Stimulated activated CD8-positive, alpha-beta memory T cell treated with anti-CD3 and anti-CD28 coated beads, Interleukin-7, amount 100 ng/mL, for 1 hour (primary cell): ENCODE measurements at places on chromosomes 11 and 22.

- DNase-seq, result no peak
Measured at GRCh38 chr11:130512662-130513061, 64.2 kb downstream of the ADAMTS15 start.

- DNase-seq, result no peak
Measured at GRCh38 chr11:44708009-44708408, 18.8 kb upstream of the TSPAN18 start.

GRCh38 chr11:110349138-110349996 is 53.0 kb upstream of the RDX start:
- DNase-seq, result no peak

GRCh38 chr11:70080763-70081162 is 2.6 kb downstream of the ANO1 start:
- DNase-seq, result no peak

DNA sequence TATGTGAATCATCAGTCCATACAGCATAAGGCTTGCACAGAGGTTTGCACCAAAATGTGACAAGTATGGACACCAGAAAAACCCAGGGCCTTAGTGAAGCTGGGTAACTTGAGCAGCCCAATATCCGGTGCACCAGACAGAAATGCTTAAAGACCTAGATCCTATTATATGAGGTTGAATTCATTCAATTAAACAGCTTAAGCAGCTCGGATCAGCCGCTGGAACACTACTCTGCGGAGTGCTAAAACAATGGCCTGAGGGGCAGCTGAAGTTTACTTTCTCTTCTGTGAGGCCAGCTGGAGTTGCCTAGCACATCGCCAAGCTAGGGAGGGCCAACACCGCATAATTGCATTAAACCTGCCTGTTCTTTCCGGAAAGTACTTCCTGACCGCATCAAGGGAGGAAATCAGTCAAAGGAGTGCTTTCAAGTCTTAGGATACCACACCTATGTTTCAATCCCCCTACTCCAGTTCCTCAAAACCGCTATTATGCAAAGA is 17.0 kb upstream of the FAM181B start:
- DNase-seq, result no peak

DNA sequence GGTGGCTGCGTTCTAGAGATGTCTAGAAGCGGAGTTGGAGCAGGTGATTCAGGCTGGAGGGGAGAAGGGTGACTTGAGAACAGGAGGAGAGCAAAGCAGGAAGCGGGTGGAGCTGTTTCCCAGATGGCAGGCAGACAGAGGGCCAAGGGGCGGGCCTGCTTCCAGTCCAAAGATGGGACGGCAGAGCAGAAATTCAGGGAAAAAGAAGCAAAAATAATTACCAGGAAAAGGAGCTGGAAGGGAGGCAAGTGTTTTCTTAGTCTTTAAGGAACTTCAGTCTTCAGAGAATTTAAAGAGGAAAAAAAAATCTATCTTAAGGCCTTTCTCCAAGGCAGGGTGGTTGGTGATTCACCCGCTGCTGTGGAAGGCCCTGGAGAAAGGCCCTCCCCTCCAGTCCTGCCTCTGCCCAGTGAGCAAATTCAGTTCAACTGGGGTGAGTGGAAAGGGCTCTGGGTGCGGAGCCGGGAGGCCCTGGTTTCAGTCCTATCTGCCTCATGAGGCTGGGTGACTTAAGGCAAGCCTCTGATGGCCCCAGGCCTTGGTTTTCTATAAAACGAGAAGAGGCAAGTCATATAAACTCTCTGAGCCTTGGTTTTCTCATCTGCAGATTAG is 4.5 kb upstream of the CREB3L1 start:
- DNase-seq, result no peak

DNA sequence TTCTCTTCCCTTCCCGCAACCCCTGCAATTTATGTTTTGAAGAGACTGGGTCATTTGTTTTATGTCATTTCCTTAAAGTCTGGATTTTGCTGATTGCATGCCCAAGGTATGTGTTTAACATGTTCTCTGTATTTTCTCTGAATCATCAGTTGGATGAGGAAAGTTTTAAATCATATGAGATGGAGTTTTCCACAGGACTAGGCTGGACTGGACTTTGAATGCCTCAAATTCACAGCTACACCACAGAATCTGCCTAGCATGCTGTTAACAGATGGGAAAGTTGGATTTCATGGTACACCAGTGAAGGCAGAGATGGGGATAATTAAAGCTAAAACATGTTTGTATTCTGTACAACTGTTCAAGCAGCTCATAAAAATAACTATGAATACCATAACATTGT is 62.6 kb downstream of the CWC15 start:
- no peak for DNase-seq

DNA sequence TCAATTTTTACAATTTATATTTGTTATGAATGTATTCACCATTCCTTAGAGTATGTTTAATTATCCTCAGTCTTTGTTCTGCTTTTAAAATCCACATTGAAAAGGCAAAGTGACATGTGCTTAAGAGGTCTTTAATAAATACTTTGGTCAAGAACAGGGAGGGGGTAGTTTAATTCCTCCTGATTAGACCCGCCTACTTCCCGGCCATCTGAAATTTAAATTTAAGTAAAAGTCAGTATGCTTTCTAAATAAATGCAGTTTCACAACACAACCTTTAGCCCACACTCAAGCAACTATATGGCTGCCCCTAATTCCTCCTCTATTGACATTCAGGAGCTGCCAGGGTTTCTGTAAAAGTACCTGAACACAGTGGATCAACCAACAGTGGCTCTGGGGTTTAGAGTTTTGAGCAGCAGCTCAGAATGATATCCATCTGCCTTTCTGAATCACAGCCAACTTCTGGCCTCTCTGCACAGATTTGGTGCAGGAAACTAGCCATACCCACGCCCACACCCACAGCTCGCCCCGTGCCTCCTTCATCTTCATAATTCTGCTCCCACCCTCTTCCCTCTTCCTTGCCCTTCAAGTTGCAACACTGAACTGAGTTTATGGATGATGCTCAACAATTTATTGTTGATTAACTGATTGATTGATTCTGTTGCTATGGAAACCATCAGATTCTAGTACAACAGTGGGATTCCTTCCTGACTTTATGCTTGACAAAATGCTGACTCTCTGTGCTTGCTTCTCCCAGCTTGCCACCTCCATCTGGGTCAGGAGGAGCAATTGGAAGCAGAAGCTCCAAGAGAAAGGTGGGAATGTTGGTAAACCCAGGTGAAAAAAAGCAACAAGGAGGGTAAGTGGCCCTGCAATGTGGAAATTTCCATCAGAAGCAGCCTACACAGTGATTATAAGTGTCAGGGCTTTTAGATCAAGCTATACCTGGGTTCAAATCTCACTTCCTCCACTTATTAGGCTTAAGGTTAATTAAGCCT is 70.8 kb downstream of the PANX1 start:
- no peak for DNase-seq
